Omental fat pad (tissue), 4 donors: ENCODE measurements at places on chromosomes 7 and 10. TPM values are rescaled to one million over a fixed set of nuclear protein-coding genes. Genes with fewer than 3 reads are reported as not detected.

DNA sequence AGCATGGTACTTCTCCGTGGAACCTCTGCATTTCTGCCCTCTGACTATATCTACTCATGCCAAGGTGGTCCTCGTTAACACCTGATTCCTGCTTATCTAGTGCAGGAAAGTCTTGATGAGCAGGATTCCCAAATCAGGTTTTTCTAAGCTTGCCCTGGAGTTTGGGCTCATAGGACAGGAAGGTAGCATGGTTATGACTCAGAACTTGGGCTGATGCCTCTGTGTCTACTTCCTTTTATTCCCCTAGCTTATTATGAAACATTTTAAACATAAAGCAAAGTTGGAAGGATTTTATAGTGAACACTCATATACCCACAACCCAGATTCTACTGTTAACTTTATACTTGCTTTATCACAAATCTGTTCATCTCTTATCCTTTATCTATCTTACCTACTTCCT, 5.6 kb downstream of the SUFU start:
- no peak for DNase-seq

GRCh38 chr7:151590071-151590849, 70.6 kb upstream of the RHEB start:
- no peak for DNase-seq

GRCh38 chr10:60948851-60949250, 4.9 kb upstream of the RHOBTB1 start:
- no peak for DNase-seq

GRCh38 chr10:78179886-78180705, 146.4 kb downstream of the RPS24 start:
- DNase-seq = no peak

DNA sequence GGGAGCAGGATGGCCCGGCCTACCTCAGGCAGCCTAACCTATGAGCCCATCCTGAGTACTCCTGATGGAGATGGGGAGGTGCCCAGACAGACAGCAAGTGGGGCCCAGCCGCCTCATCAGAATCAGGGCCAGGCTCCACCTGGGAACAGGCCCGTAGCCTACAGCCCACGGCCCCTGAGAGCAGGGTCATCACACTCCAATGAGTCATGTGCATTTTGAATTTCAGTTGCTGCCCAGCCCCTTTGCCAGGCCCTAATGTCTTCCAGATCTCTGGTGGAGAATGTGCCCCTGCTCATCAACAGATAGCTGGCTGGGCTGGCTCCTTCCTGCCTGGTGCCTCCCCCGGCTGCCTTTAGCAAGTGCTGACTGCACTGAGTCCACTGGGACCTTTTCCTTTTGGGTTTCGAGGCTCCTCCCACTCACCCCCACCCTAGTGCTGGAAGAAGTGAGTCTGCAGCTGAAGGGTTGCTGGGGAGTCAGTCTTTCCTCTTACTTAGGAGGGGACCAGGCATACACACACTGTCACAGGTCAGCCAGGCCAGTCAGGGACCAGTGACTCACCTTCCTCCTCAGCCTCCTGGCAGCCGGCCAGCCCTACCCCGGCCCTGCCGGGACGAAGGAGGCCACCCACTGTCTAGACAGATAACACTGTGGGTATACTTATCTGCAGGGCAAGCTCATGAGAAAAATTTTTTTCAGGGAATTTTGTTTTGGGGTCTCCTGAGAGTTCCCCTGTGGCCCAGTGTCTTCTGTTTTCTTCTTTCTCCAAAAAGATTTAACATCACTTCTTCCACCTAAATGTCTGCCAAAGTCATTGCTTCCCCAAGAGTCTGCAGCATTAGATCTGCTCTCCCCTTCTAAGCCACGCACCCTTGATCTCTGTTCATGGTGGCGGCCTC, 9.1 kb upstream of the ASIC3 start:
- DNase-seq = peak; percentile 81

DNA sequence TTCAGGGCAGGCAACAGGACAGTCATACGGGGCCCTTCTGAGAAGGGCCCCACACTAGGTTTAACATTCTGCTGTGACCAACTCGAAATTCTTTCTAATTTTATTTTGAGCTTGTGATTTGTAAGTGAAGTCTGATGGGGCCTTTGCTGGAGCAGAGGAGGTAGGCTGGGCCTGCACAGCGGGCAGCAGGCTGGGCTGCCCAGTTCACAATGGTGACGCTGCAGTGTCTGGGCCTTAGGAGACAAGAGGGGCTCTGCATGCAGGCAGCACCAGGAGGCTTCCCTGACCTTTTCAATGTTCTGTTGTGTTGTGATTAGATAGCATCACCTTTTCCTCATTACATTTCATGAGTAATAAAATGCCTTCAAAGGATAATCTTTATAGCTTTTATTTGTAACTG, 175.1 kb downstream of the CXCL12 start:
- DNase-seq = no peak

GRCh38 chr10:131862548-131862947, 38.3 kb upstream of the PPP2R2D start:
- DNase-seq = no peak

AKR1E2 gene
- 8.9 TPM for total RNA-seq

BTBD16 gene
- not detected for total RNA-seq

DNA sequence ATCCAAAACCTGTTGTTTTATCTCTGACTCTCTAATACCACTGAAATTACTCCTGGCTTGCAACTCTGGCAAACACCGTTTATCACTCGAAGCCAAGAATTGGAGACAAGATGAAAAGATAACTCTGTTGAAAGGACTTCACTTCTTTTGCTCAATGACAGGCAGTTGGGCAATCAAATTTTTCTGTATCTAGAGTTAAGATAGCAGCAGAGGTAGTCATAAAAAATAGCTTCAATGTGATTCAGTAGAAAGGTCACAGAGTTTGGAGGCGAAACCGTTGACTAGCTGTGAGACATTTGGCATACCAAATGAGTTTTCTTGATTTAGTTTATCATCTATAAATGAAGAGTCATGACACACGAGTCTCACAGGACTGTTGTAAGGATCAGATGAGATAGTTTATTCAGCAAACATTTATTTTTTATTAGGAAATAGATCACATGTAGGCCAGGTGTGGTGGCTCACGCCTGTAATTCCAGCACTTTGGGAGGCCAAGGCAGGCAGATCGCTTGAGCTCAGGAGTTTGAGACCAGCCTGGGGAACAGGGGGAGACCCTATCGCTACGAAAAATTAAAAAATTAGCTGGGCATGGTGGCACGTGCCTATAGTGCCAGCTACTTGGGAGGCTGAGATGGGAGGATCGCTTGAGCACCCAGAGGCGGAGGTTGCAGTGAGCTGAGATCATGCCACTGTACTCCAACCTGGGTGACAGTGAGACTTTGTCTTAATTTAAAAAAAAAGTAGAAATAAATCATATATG, 23.6 kb downstream of the AKR1B1 start:
- no peak for DNase-seq

DNA sequence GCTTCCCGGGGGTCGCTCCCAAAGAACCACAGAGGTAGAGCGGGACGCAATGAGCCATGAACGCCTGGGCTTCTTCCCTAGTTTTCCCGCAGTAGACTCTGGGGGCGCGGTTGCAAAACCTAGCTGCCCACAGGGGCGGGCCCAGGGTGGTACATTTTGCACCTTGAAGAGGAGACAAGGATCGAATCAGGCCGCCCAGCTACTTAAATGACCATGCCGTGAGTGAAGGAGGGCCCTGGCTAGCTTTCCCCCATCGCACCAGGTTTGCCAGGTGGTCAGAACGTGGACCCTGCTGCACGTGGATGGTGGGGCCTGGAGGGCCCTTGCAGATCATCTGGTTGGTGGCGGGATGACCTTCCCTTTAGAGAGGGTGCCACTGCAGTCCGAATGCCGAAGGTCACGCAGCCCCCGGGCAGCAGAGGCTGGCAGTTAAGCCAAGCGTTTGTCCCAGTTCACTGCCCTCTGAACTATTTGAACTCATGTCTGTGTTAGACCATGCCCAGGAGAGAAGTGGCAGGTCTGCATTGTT, 604 bp upstream of the SHTN1 start:
- no peak for DNase-seq

GRCh38 chr7:131300572-131301466, 26.9 kb upstream of the MKLN1 start:
- no peak for DNase-seq

UPK3B gene
- total RNA-seq = 60.8 TPM

DNA sequence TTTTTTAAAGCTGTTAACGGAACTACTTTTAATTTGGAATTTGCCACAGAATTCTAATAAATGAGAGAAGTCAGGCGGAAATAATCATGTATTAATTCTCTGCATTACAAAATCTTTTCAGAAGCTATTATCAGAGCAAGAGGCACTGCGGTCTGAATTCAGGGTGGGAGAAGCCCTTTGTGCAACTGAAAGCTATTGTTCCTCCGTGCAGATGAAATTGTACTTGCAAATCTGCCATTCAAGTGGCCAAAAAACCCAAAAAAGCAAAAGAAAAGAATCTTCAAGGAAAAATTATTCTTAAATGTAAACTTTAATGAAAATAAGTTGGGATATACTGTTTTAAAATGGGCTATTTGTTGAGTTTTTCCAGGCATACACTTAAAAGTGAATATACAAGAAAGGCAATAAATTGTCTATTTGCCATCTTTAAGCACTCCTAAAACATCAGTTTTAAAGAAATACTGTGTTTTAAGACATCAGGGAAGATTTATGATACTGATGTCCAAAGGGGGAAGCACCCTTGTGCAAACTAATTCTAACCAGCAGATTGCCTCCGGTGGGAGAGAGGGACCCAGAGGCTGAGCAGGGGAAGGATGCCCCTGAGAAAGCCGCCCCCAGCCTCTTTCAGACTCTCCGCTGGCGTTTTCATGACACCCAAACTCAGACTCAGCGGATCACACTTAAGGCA, 351.2 kb downstream of the DNAJB6 start:
- DNase-seq = no peak

- no peak for DNase-seq
Observed at GRCh38 chr10:5364890-5365338, at the start of gene UCN3. Gene UCN3 (plus strand): TSS chr10:5364966. CDS start chr10:5373721, 8,755 bp downstream.

IFRD1 gene
- total RNA-seq = 78.5 TPM

DNA sequence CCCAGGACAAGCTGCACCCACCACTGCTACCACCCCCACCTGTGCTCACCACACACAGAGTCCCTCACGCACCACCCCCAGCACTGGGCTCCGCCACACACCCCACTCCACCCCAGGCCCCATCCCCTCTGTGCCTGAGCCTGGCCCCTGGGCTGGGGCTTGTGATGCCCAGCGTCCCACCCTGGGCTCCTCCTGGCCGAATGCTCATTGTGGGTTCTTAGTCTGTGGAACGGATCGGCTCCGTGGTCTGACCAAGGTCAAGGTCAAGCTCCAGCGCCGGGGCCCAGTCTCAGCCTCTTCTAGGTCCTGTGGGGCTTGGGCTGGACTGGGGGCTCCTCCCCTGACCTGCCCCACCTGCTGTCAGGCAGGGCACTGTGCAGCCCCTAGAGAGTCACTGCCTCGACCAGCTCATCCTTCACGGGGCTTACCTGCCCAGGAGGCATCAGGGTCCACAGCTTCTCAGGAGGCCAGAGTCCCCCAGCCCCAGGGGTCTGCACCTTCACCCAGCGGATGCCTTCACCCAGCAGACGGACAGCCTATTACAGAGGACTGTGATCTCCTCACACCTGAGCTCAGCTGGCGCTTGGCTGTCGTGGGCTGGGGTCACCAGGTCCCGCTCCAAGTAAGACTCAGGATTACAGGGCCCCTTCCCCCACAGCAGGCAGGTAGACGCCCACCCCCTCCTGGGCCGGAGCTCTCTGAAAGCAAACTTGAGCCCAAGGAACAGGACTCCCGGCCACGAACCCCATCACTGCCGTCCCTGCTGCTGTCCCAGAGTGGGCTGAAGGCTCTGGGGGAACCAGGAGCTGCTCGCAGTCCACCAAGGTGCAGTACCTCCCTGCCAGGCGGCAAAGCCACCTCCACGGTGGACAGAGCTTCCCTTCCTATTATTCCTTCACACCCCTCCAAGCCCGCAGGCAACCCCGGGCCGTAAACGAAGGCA, 15.3 kb upstream of the UTF1 start:
- no peak for DNase-seq

- no peak for DNase-seq
Observed at GRCh38 chr10:47092831-47093230, 181.6 kb downstream of the PTPN20 start.

GRCh38 chr10:60456053-60456452, 66.4 kb upstream of the ANK3 start:
- DNase-seq = no peak

DNA sequence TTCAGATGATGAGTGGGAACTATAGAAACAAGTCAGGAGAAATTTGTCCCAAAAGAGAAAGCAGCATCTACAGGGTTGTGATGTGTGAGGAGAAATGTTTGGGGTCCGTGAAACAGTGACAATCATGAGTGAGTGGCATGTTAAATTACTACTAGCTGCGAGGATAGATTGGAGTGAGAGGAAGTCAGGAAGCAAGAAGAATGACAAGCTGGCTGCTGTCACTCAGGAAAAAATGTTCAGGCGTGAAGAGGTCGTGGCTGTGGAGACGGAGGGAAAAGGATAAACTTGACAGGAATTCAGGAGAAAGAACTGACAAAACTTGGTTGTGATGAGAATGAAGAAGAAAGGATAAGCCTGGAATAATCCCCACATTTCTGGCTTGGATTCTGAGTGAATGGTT, 5.1 kb upstream of the ITPRID1 start:
- DNase-seq = no peak

DNA sequence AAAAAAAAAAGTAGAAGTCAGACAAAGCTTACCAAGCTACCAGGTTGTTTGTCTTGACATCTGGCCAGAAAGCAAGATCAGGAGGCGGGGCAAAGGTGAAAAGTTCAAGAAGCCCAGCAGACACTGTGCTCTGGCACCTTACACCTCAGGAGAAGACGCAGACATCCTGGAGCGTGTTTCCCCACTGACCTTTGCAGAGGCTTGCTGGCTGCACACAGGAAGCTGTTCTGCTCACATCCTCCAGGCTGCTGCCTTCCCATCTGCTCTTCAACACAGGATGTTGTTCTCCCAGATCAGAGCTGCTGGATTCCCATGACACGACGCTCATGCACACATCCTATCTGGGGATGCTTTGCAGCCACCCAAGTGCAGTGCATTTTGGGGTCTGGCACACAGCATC, 174.4 kb upstream of the KIAA1217 start:
- DNase-seq = no peak

DNA sequence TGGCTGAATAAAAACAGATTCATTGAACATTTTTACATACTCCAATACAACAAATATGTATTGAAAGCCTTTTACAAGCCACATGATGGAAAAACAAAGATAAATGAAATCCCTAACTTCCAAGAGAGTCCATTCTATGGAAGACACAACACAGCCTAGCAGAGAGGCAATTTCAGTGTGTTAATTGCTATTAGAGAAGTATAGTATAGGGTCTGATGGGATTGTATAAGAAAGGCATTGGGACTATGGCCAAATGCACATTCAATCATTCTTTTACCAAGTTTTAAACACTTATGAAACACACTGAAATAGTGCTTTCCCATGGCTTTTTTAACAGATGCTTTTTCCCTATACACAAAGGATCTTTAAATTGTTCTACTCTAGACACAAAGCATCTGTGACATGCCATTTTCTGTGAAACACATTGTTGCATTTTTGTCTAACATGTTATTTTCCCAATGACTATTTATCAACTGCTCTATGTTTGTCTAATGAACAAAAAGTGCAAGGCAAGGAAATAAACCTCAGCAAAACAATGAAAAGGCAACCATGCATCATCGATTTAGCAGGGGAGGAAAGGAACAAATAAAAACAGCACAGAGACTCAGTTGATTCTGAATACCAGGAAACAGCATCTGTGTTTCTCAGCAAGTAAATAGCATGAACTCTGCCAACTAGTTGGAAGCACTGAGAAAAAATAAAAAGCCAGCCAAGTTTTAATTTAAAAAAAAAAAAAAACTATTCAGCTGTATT, 42.4 kb upstream of the PHYHIPL start:
- no peak for DNase-seq

TCAF2 gene
- 7.7 TPM for total RNA-seq

PNLIPRP1 gene
- not detected for total RNA-seq

EBLN1 gene
- total RNA-seq = not detected

TRIM24 gene
- 20.6 TPM for total RNA-seq
